ENCODE measurements at places on chromosomes 12 and 14. TPM values are rescaled to one million over a fixed set of nuclear protein-coding genes. Genes with fewer than 3 reads are reported as not detected.

- DNase-seq = no peak
Measured at GRCh38 chr14:36656687-36657398, 4.8 kb upstream of the PAX9 start.

DNA sequence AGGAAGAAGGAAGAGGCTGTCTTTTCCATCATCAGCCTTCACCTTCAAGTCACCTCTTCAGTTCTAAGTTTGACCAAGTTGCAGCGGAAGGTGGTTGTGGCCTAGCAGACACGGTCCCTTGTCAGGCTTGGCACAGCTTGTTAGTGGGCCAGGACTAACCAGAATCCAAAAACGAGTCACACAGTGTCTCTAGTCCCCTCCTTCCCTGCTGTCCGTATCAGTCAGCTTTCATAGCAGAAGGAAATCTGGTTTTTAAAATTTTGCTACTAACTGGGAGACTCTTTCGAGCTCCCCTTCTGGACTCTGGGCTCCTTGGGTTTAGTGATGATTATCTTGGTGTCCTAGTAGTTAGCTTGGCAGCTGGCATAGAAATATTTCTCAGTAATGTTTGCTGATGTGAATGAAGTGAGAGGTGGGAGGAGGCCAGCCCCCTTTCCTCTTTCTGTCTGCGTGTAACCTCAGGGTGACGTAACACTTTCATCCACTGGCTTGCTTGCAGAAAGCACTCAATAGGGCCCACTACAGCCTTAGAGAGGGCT, 3.8 kb downstream of the ETV6 start:
- no peak for DNase-seq

- DNase-seq = no peak
Measured at GRCh38 chr12:120438495-120439198, 734 bp downstream of the COX6A1 start.

DNA sequence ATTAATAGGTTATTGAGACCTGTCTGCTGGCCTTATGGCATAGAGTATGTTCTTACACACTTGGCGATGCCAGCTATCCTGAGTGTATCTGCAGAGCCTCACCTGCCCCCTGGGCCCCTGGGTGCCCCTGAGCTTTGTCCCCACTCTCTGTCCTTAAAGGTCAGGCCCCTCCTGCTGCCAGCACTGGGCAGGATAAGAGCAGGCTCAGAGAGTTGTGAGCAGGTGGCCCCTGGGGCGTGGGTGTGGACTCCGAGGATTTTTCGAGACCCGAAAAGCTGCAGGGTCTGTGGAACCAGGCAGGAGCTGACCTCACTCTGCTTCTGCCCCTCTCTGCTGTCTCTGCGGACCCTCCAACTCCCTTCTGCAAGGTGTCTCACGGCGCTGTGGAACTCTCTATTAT, 8.2 kb downstream of the HIP1R start:
- no peak for DNase-seq

The KIF26A gene
- polyA plus RNA-seq = 22.9 TPM

The BBOF1 gene
- 36.3 TPM for polyA plus RNA-seq

DNA sequence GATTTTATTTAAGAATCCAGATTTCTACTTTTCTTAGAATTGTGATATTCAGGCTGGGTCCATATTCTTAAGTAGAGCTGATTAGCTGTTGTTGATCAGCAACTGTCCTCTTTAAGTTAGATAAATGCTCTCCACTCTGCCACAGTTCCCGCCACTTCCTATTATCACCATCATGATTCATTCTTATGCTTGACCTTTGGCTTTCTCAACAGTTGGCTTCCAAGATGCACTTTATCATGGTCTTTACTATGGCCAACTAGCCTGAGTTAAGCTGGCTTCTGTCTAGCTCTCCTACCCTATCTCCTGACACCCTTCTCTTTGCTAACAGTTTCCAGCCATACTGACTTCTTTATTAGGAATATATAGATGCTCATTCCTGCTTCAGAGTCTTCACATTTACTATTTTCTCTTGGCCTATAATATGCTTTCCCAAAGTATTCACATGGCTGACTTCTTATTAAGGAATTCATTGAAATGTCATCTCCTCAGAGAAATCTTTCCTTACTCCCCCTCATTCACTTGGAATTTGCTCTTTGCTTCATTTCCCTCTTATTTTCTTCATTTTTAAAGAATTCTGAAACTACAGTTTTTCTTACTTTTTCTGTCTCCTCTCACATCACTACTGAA, 149.0 kb upstream of the IGF1 start:
- no peak for DNase-seq

The ST8SIA1 gene
- polyA plus RNA-seq = 10.7 TPM

The LYZ gene
- polyA plus RNA-seq = 52.3 TPM

GRCh38 chr14:70170976-70171375, 17.8 kb downstream of the SLC8A3 start:
- no peak for DNase-seq

The CLEC4D gene
- 0.91 TPM for polyA plus RNA-seq

GRCh38 chr12:53990311-53991076, 5.5 kb downstream of the HOXC10 start:
- no peak for DNase-seq

DNA sequence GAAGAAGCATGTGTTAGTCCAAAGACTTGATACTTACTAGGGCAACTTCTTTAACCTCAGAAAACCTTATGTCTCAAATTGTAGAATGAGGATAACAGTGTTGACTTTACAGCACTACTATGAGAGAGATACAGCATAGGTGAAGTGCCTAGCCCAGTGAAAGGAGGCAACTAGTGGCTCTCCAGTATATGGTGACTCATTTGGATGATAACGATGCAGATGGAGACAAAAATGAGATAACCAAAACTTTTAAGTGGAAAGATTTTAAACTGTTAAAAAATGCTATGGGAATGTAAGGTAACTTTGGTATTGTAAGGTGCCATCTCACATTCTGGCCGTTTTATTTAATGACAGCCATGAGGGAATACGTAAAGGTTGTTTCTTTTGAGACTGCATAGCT, 2.7 kb downstream of the PHC1 start:
- no peak for DNase-seq

GRCh38 chr12:65196762-65197567, 27.6 kb downstream of the LEMD3 start:
- no peak for DNase-seq

- no peak for DNase-seq
Measured at GRCh38 chr14:87255058-87255457, 737.9 kb downstream of the GALC start.

DNA sequence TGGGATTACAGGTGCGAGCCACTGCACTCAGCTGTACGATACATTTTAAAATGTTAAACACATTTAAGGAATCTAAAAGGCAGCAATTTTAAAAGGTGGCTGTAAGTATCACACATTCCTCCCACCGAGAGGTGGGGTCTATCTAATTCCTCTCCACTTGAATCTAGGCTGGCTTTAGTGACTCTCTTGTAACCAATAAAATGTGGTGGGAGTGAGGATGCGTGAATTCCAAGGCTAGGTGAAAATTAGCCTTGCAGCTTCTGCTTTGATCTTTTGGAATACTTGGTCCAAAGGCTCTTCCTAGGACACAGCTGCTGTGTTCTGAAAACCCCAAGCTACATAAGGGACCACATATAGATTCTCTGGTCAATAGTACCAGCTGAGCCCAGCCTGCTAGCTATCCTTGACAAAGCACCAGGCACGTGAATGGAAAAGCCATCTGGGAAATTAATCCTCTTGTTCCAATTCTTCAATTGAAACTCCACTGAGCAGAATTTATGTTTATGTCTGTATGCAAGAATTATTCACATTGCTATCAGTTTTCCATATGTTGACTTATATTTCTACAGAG, 8.8 kb upstream of the GPRC5D start:
- no peak for DNase-seq

GRCh38 chr14:39568809-39569538, 136.7 kb upstream of the FBXO33 start:
- DNase-seq = no peak

DNA sequence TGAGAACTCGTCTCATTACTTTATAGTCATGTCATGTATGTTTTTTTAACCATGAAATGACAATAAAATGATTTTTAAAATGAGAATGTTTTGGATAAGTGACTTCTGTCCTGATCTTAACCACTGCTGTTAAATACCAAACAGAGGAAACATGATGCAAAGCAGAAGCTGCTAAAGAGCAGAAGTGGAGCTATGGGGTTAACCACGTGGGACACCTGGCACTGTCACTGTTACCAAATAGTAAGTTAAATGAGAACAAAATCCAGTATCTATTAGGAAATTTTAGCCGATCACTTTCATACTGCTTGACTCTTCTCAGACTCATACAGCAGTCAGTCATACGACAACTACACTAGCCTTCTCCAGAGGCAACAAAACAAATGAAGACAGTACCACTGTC, 82.4 kb downstream of the SCAF11 start:
- DNase-seq = no peak

GRCh38 chr12:121632069-121632970, 6.0 kb downstream of the ORAI1 start:
- no peak for DNase-seq

DNA sequence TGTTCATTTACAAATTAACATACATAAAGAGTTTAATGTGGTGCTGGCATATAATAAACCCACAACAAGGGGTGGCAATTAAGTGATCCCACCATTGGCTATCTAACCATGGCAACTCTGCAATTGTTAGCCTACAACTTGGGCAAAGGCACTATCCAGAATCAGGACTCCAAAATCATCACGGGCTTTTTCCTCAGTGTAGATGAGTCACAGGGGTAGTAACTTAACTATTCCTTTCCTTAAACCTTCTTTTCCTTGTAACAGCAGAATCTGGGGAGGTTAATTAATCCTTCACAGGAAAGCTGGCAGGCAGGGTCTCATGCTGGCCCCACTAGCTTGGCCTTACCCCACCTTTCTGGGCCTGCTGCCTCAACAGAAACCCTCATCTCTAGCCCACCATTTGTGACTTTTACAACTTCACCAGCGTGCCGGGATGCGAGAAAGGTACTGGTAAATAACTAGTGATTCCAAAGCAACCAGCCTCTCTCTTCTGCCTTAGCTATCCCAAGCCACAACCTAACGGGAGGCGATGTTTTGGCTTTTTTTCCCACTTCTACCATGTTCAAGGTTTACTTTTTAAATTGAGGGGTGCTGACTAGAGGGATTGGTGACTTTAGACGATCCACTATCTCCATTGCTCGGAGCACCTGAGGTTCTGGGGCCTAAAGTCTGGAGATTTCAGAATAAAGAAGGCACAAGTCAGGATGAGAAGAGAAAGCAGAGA, 744 bp downstream of the ATP5MC2 start:
- DNase-seq = no peak

DNA sequence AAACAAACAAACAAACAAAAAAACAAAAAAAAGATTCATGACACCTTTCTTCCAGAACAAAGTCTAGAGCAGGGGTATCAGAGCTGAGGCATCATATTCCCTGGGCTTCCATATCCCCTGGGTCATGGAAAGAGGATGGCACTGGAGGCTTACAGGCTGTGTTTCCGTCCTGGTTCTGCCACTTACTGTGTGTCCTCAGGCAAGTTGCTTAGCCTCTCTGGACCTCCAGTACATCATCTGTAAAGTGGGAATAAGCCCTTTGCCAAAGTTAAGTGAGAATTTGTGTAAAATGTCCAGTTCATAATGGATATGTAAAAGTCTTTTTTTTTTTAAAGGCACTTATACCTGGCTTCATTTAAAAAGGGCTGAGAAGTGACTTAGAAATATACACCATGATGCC, 62.0 kb upstream of the FAM222A start:
- no peak for DNase-seq

GRCh38 chr14:105475269-105476096, 862 bp downstream of the CRIP2 start:
- peak; percentile 80 for DNase-seq

- DNase-seq = no peak
Measured at GRCh38 chr14:73102806-73103497, 33.4 kb upstream of the PSEN1 start.

- no peak for DNase-seq
Measured at GRCh38 chr14:51491776-51492175, 159.9 kb upstream of the FRMD6 start.

GRCh38 chr12:8644345-8645248, 18.0 kb downstream of the MFAP5 start:
- DNase-seq = no peak

- no peak for DNase-seq
Measured at GRCh38 chr14:61560323-61560722, 135.0 kb upstream of the HIF1A start.

The STON2 gene
- 14.0 TPM for polyA plus RNA-seq

- no peak for DNase-seq
Measured at GRCh38 chr12:78088391-78088832, 257.7 kb downstream of the NAV3 start.

The SSPN gene
- polyA plus RNA-seq = 9.6 TPM

DNA sequence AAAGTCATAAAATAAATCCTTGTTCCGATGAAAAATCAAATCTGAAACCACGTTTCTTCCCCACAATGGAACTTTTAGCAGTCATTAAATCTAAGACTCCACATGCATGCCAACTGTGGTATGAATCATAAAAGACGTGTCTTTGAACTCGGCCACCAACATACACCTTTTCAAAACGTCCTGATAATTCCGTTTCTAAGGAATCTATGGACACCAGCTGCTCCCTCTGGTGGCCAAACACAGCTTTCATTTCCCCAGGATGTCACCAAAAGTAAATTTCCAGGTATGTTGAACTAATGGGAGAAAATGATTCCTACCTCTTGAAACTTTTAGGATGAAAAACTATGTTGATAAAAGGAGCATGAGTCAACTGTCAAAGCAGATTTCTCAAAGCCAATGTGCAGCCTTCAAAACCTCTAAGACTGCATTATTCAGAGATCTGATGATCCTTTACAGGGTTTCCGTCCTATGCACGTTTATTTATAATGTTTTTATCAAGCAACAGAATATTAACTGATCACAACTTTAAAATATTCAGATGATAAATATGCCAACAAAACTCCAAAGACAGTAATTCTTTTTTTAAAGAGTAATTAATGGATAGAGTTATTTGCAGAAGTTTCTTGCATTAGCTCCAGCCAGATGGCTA, 96.2 kb downstream of the CIT start:
- DNase-seq = peak; percentile 22

GRCh38 chr12:90311561-90311960, 602.9 kb upstream of the ATP2B1 start:
- DNase-seq = no peak
